ENCODE measurements at places on chromosomes 1 and 21.

DNA sequence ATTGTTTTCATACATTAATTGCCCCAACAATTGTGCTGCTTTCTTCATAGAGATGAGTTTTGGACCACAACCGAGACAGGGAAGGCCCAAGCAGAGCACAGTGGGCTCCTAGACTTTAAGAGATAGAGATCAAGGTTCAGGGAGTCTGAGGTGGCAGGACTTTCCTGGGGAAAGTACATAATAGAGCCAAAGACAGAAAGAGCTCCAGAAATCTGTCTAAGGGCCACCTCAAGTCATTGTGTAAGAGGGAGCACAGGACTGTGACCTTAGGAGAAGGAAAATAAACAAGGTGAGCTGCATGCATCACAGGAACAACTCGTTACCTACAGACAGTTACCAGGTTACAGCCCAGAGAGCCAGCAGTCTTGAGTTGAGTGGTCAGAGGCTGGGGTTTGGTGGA is 41.3 kb upstream of the CR2 start:
- DNase-seq: no peak

DNA sequence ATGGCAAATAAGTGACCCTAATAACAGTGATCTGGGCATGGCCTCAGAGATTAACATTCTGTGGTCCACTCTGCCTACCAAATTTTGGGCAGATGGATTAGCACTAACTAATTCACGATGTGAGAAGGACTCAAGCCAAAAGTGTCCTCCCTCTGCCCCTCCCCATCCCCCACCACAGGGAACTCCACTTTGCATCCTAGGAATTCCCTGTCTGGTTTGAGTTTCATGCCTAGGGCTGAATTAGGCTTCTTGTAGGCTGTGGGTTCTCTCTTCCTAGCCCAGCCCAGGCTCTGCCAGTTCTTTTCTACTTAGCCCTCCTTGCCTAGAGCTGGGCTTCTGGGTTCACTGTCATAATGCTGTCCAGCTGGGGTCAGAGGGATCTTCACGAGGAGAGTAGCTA is 64.1 kb downstream of the ATP2B4 start:
- no peak for DNase-seq

GRCh38 chr1:152585586-152585985 is 5.3 kb upstream of the LCE3D start:
- no peak for DNase-seq

DNA sequence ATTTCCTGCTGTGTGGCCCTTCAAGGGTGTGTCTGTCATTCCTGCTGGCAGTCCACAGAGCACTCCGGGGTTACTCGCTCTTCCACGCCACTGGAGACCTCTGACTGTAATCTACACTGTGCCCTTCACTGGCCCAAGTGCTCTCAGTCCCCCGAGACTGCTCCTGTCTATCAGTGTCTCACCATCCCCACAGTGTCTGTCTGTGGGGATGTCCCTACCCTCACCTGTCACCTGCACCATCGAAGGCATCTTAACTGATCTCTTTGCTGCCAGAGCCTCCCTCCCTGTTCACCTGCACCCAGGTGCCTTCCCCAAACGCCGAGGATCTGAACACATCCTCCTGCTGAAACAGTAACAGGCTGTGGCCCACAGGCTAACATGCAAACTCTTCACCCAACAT is 136.7 kb downstream of the MATN1 start:
- no peak for DNase-seq

GRCh38 chr1:108889706-108890384 is 13.1 kb downstream of the GPSM2 start:
- DNase-seq: no peak

GRCh38 chr1:107000902-107001301 is 55.6 kb upstream of the PRMT6 start:
- DNase-seq: no peak

DNA sequence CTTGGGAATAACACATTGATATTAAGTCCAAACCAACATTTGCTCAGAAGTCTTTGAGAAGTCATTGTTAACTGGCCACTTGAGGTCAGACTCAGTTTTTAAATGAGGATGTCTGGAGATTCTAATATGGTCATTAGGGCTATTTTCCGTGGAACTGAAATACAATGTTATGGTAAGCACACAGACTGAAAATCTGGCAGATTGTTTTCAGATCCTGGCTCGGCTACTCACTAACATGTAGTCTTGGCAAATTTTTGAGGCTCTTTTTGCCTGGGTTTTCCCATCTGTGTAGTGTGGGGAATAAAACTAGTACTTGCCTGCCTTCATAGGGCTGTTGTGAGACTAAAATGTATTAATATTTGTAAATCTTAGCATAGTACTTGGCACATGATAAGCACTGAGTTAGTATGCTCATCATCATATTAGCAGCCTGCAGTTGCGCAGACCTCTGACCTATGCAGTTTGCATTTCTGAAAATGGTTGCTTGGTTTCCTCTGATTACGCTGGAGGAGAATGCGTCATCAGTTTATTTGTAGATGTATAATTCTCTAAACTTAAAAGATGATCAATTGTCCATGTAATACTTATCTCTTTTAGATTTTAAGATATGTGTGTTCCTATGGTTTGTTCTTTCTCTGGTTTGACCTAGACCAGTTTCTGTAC is 100.8 kb downstream of the C1orf21 start:
- no peak for DNase-seq

DNA sequence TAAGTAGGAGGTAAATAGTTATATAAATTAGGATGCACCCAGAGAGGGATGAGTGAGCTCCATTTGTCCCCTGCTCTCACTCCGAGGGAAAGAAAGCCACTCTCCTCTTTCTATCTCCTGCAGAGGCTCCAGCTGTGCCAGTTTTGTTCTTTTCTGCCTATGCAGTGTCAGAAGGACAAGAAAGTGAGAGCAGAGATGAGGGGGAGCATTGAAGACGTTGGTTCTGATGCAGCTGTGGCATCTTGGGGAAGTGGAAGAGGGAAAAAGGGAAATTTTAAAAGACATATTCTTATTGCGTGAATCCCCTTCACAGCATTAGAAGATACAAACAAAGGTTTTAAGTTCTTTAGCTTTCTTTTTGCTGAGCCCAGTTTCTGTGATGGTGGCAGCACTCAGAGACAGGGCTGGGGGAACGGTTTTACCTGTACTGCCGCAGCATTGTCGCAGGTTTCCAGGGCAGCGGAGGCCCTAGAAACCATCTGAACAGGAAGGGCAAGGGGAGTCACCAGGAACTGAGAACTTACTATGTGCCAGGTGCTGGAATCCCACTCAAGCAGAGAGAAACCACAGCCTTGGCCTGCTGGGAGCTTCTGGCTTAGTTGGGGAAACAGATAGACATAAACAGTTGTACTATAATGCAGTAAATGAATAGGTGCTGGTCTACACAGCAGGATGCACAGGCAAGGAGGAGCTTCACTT is 44.9 kb upstream of the USP24 start:
- no peak for DNase-seq

GRCh38 chr1:118190561-118190960 is 5.5 kb upstream of the SPAG17 start:
- no peak for DNase-seq

GRCh38 chr1:33460947-33461629 is 11.4 kb upstream of the ZSCAN20 start:
- DNase-seq: no peak

DNA sequence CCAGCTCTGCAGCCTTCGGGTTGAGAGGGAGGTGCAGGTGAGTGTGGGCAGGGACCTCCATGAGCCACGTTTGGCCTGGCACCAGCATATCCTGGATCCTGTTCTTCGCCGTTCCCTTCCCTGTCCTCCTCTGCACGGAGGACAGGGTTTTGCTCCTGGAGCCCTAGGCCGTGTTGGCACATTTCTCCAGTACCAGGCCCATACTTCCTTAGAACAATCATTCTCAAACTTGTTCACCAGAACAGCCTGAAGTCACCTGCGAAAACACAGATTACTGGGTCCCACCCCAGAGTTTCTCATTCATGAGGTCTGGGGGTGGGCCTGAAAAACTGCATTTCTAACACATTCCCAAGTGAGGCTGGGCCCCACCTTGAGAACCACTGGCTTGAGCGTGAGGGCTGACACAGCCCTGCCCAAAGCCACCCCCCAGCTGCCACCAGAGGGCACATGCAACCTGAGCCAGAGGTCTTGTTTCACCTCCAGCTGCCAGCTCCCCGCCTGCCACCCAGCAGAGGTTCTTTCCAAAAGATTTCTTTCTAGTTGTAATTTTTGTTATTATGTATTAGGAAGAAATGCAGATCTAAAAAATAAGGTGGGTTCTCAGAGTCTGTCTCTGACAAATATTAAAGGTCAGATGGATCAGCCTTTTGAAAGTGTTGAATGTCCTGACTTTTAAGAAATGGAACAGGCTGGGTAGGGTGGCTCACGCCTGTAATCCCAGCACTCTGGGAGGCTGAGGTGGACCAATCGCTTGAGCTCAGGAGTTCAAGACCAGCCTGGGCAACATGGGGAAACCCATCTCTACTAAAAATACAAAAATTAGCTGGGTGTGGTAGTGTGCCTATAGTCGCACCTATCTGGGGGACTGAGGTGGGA is 39.6 kb upstream of the LDLRAP1 start:
- peak; percentile 30 for DNase-seq

- DNase-seq: no peak
These were observed 37.3 kb downstream of the PABPC4 start for GRCh38 chr1:39539252-39539790.

DNA sequence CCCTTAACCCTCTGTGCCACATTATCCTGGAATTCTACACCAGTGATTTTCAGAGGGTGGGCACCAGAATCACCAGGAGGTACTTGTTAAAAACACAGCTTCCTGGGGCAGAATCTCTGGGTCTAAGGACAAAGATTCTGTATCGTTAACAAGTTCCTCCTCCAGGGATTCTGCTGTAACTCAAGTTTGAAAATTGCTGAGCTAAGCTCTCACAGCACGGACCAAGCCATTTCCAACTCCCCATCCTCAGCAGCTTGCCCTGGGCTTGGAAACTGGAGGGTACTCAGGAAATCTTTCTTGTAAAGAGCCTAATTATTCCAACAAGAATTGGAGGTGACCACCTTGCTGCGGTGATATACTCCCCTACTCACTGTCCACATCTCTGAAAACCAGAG is 48.8 kb downstream of the TMCO4 start:
- DNase-seq: no peak

GRCh38 chr1:12014141-12014991 is 4.9 kb upstream of the MIIP start:
- DNase-seq: no peak

GRCh38 chr1:231138236-231138635 is 23.6 kb upstream of the TRIM67 start:
- DNase-seq: no peak

DNA sequence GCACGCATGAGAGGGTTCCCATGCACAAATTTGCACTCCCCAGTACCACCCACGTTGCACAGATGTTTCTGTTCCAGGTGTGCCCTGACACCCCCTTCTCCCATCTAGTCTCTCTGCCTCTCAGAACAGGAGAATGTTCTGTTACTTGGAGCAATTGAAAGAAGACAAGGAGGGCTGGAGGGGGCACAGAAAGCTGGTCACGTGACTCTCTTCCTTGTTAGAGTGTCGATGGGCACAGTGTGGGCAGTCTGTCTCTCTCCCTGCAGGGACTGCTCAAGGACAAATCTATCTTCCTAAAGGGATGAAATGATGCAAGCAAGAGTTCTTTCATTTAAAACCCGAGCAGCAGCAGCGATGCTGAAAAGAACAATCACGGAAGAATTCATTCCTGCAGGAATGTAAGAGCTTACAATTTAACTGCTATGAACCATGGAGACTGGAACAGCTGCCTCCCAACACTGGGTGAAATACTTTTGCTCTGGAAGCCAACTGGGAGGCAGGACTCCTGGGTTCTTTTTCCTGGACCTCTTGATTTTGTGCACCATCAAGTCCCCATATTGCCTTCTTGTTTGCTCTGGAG is 7.3 kb upstream of the KCNA10 start:
- DNase-seq: no peak

DNA sequence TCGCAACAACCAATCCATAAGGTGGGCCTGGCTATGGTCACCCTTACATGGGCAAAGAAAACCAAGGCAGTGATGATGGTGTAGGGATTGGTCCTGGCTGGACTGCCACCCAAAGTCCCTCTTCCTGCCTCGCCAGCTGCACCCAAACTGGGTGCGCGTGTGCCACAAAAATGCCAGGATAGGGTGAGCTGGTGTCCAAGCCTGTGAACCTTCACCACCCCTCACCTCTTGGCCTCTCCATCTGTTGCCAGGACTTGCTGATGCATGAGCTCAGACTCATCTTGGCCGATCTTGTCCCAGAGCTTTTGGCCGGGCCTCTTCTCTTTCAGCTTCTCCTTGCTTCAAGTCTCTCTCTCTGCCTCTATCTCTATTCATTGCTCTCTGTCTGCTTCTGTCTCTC is 41.8 kb downstream of the FOXD2 start:
- no peak for DNase-seq

GRCh38 chr1:151693057-151693651 is 23.4 kb downstream of the CELF3 start:
- no peak for DNase-seq

DNA sequence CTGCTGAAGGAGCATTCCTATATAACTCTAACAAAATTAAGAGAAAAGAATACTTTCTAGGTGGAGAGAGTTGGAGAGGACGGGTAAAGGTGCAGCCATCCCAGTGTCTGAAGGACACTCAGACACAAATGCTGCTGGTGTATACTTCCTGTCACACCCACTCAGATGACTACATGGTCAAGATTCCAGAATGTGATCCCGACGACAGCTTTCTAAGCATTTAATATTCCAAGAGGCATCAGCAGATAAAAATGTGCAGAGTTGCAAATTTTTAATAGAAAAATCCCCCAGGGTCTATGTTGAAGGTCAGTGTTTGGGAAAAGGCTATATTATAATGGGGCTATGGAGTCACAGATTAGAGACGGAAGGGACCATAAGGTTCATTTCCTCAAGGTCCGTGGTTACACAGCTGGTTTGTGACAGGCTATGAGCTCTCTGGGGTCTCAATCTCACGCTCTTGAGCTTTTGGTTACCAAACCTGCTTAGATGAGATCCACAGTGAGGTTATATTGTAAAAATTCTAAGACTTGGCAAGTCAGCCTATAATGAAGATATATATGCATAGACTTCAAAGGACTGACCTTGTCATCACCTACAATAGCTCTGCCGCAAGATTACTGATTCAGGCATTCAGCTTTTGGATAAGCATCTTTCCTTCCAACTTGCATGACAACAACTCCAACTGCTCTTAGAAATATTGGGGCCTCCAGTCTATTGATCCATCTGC is 35.1 kb downstream of the ZNF281 start:
- no peak for DNase-seq

DNA sequence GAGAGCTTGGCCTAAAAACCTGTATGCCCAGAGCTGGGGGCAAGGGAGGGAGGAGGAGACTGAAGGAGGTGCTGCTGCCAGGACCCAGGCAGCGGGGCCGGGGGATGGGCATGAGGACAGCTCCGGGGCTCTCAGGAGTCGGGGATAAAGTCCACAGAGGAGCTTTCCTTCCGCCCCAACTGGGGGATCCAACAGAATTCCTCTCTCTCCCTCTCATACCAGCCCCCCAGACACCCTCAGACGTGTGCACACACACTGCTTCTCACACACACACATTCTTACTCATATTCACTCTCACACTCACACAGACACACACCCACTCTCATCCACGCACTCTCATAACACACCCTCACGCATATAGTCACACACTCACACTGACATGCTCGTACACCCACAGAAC is 39.1 kb downstream of the SYF2 start:
- no peak for DNase-seq

- no peak for DNase-seq
These were observed 85.0 kb downstream of the NUF2 start for GRCh38 chr1:163406772-163407171.

- DNase-seq: no peak
These were observed 95.2 kb downstream of the COQ8A start for GRCh38 chr1:227035316-227035715.

Measured in stimulated activated CD8-positive, alpha-beta memory T cell treated with anti-CD3 and anti-CD28 coated beads, Interleukin-15, amount 100 ng/mL, for 48 hours (primary cell).